Esophagus squamous epithelium (tissue), 5 donors: ENCODE measurements at places on chromosomes 12 and 14.
A peak's percentile ranks its signal among the peaks of the same experiment; 100 is the strongest.

GRCh38 chr14:80390906-80391305 is 179.6 kb upstream of the DIO2 start:
- H3K4me1 ChIP-seq: peaks cover 12% of the 10 kb centered on the region
- no peaks in the 10 kb centered on the region for H3K27me3 ChIP-seq
- H3K4me3 ChIP-seq: no peak overlapping the region
- H3K36me3 ChIP-seq: no peaks in the 10 kb centered on the region
- H3K27ac ChIP-seq: no peak overlapping the region
- no peak for DNase-seq

GRCh38 chr12:127284021-127284420 is 982.9 kb upstream of the TMEM132C start:
- no peaks in the 10 kb centered on the region for H3K4me1 ChIP-seq
- no peak overlapping the region for H3K4me3 ChIP-seq
- H3K27me3 ChIP-seq: no peaks in the 10 kb centered on the region
- no peak for DNase-seq

DNA sequence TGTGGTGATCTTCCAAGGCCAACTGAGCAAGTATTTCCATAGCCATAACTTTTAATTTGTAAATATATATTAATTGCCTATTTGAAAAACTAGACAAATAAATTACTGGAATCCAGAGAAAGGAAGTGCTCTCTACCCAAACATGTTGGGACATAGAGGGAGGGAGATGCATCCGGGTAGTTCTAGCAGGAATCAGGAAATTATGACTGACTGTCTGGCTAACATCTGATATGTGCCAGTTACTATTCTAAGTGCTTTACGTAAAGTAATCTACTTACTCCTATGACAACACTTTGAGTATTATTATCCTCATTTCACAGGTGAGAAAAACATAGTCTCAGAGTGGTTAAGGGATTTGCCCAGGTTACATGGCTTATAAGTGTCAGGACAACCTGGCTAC is 147.7 kb upstream of the VASH1 start:
- no peak overlapping the region for H3K27ac ChIP-seq
- H3K4me3 ChIP-seq: no peak overlapping the region
- H3K36me3 ChIP-seq: no peaks in the 10 kb centered on the region
- H3K4me1 ChIP-seq: no peaks in the 10 kb centered on the region
- no peak for DNase-seq
- peaks cover 19% of the 10 kb centered on the region for H3K27me3 ChIP-seq

- H3K27ac ChIP-seq: no peak overlapping the region
- no peaks in the 10 kb centered on the region for H3K27me3 ChIP-seq
- no peak for DNase-seq
- H3K36me3 ChIP-seq: no peaks in the 10 kb centered on the region
- no peak overlapping the region for H3K4me3 ChIP-seq
- peaks cover 49% of the 10 kb centered on the region for H3K4me1 ChIP-seq
These were observed 33.3 kb upstream of the STON2 start for GRCh38 chr14:81433378-81433777.

- H3K4me1 ChIP-seq: peaks cover 5% of the 10 kb centered on the region
- no peak overlapping the region for H3K27ac ChIP-seq
- no peaks in the 10 kb centered on the region for H3K27me3 ChIP-seq
- DNase-seq: no peak
These were observed 35.2 kb upstream of the SLC38A1 start for GRCh38 chr12:46304070-46304469.

DNA sequence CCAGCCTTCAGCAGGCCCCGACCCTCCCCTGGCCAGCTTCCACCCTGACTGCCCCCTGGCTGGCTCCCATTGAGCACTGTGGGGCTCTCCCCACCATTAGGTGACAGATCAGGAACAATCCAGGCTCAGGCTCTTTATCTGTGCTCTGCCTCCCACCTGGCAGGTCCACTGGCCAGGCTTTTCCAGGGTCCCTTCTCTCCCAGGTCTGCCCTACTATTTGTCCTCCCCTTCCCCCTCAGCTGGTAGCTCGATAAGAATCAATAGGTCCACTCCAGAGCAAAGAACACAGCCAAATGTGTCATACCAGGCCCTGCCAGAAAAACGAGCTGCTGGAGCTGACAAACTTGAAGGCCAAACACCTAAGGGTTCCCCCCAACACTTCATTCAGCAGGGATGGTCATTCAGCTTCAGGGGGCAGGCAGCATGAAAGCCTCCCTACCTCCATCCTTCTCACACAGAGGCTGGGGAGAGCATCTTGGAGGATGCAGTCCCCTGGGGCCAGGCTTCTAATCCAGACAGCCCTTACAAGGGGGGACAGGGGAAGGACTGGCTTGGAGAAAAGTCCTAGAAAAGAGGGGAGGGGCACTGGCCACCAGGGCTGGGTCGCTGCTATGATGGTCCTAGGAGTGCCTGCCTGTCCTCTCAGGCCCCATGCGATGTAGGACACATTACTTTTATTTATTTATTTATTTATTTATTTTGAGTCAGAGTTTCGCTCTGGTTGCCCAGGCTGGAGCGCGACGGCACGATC is 1.9 kb upstream of the KRT18 start:
- H3K4me3 ChIP-seq: no peak overlapping the region
- DNase-seq: no peak
- H3K36me3 ChIP-seq: peaks cover 15% of the 10 kb centered on the region

- DNase-seq: no peak
- no peak overlapping the region for H3K4me3 ChIP-seq
- no peaks in the 10 kb centered on the region for H3K27me3 ChIP-seq
- H3K27ac ChIP-seq: peak overlapping the region; percentile 18
- H3K36me3 ChIP-seq: no peaks in the 10 kb centered on the region
- no peaks in the 10 kb centered on the region for H3K4me1 ChIP-seq
These were observed 10.6 kb upstream of the ART4 start for GRCh38 chr12:14853961-14854360.

GRCh38 chr14:105483300-105484068 is 3.2 kb upstream of the CRIP1 start:
- no peak for DNase-seq
- no peaks in the 10 kb centered on the region for H3K27me3 ChIP-seq
- peaks cover 14% of the 10 kb centered on the region for H3K36me3 ChIP-seq
- H3K27ac ChIP-seq: peak overlapping the region; percentile 99

DNA sequence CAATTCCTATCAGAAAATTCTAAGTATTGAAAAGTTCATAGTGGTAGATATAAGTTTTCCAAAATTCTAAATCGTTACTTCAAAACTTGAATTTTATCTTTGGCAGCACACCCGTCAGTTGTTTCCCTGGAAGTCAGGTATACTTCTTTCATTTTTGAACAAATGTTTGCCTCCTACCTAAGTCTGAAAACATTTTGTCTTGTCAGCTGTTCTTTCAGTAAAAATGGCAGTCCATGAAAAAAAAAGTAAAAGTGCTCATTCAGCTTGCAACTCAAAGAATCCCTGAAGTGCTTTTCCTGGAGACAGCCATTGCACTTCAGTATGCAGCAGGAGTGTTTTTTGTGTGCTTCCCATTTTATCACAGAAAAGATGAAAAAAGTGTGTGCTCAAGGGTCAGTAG is 130.1 kb upstream of the NEDD1 start:
- no peaks in the 10 kb centered on the region for H3K36me3 ChIP-seq
- H3K27ac ChIP-seq: no peak overlapping the region
- no peaks in the 10 kb centered on the region for H3K27me3 ChIP-seq

- no peaks in the 10 kb centered on the region for H3K36me3 ChIP-seq
- no peak overlapping the region for H3K27ac ChIP-seq
- no peaks in the 10 kb centered on the region for H3K4me1 ChIP-seq
- no peak for DNase-seq
These were observed 19.4 kb downstream of the PLCZ1 start for GRCh38 chr12:18718462-18718861.

GRCh38 chr12:107109726-107110719 is 16.7 kb upstream of the CRY1 start:
- no peaks in the 10 kb centered on the region for H3K36me3 ChIP-seq
- no peaks in the 10 kb centered on the region for H3K27me3 ChIP-seq
- H3K4me3 ChIP-seq: no peak overlapping the region
- DNase-seq: no peak
- H3K27ac ChIP-seq: no peak overlapping the region
